ENCODE measurements at places on chromosomes 11 and 22. TPM values are rescaled to one million over a fixed set of nuclear protein-coding genes. Genes with fewer than 3 reads are reported as not detected.
A peak's percentile ranks its signal among the peaks of the same experiment; 100 is the strongest.

Gene RASD2
- 0.07 TPM for total RNA-seq

GRCh38 chr11:92082652-92083051, 142.0 kb upstream of the FAT3 start:
- H3K4me1 ChIP-seq = no peaks in the 10 kb centered on the region
- H3K4me3 ChIP-seq = no peak overlapping the region
- DNase-seq = no peak
- H3K27ac ChIP-seq = no peak overlapping the region

DNA sequence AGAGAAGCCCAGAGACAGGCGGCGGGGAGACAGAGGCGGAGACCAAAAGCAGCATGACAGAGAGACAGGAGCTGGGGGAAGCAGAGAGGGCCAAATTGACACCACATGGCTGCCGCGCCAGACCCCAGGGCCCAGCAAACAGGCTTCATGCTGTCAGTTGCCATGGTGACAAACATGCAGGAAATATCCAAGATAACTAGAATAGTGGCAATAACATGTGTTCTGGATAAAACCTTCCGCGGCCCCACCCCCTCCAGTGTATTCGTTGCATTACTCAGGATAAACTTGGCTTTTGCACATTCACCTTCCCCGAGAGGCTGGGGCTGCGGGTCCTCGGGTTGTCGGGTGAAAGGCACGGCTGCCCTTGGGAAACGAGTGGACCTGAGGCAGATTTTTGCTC, 49.9 kb upstream of the CDON start:
- H3K27me3 ChIP-seq = peaks cover 5% of the 10 kb centered on the region
- no peaks in the 10 kb centered on the region for H3K36me3 ChIP-seq

Gene DSCAML1
- 2.1 TPM for total RNA-seq

DNA sequence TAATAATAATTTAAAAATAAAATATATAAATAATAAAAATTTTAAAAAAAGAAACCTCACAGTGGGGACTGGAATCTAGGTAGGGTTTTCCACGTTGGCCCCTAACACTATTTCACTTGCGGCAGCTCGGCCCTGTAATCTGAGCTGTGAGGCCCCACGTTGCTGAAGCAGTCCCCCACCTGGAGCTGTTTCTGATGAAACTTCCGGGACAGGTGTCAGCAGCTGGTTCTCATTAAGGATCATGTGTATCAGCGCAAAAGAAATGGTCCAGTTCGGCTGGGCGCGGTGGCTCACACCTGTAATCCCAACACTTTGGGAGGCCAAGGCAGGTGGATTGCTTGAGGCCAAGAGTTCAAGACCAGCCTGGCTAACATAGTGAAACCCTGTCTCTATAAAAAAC, 17.3 kb downstream of the RHOD start:
- peaks cover 5% of the 10 kb centered on the region for H3K4me1 ChIP-seq
- no peak overlapping the region for H3K27ac ChIP-seq
- peaks cover 2% of the 10 kb centered on the region for H3K36me3 ChIP-seq

Gene NDUFV1
- 150 TPM for total RNA-seq

DNA sequence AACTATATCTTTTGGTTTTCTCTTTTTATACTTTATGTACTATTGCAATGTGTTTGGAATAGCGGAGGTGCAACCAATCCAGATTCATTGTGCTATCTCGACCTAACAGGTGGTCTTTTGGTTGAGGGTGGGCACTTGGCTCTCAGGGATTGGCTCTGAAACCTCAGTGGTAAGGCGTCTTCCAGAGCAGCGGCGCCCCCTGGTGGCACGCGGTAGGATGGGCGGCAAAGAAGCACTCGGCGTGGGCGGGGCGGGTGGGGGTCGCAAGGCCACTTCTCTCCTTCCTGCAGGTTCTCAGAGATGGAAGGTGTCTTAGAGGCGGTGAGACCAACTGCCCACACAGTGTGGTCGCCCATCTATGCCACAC, 19.2 kb upstream of the PLET1 start:
- H3K36me3 ChIP-seq = no peaks in the 10 kb centered on the region
- H3K4me1 ChIP-seq = peaks cover 3% of the 10 kb centered on the region

GRCh38 chr11:125976156-125976555, 30.3 kb downstream of the VSIG10L2 start:
- DNase-seq = no peak
- H3K27me3 ChIP-seq = no peaks in the 10 kb centered on the region
- no peaks in the 10 kb centered on the region for H3K36me3 ChIP-seq

DNA sequence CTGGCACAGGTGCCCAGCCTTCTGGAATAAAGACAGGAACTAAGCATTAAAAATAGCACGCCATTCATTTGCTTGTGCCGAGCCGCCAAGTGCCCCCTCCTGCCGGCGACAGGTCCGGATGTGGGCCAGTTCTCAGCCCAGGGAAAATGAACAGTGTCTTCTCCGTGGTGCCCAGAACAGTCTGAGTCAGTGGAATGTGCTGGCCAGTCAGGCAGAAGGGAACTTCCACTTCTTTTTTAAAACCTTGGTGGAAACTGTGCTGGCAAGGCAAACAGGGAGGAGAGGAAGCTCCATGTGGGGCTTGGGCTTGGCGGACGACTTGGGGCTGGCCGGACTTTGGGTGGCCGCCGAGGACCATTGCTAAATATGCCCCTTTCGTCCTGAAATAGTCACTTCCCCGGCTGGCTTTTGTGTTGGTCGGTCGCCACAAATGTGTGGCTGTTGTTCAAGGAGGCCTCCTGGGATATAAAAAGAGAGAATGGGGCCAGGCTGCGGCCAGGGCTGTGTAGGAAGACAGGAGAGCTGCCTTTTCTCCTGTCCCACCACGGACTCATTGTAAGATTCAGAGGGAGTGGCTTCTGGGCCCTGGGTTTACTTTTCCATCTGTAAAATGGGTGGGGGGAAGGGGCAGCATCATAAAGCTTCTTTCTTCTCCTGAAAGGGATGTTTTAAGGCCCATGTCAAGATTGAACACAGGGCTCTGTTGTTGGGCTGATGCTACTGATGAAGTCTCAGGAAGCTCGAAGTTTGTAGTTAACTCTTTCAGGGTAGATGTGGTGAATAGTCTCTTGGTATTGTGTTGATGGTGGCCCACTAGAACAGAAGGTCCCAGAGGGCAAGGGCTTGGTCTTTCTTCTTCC, 101.0 kb downstream of the PTPRJ start:
- H3K27me3 ChIP-seq = no peaks in the 10 kb centered on the region
- H3K27ac ChIP-seq = no peak overlapping the region
- no peak overlapping the region for H3K4me3 ChIP-seq
- DNase-seq = no peak
- peaks cover 2% of the 10 kb centered on the region for H3K36me3 ChIP-seq

GRCh38 chr11:13343067-13343466, 65.5 kb downstream of the BMAL1 start:
- peaks cover 6% of the 10 kb centered on the region for H3K27me3 ChIP-seq
- no peaks in the 10 kb centered on the region for H3K36me3 ChIP-seq
- H3K4me3 ChIP-seq = no peak overlapping the region
- DNase-seq = no peak

DNA sequence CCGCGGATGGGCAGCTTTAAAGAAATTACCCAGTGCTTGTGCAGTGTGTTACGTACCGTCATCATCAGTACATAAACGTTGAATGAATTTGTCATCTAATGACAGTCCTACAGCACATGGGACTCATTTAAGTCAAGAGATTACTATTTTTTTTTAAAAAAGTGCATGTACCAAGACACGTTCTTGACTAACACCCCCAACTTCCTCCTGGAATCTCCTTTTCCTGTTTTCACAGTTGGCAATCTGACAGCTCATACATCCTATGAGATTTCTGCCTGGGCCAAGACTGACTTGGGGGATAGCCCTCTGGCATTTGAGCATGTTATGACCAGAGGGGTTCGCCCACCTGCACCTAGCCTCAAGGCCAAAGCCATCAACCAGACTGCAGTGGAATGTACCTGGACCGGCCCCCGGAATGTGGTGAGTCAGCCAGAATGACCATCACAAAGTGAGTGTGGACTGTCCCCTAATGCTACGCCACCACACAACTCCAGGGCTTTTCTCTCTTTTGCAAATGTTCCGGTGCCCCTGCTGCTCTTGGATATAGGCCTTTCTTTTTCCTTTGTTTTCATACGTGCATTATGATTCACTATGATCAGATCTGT, 162.0 kb upstream of the SORL1-AS1 start:
- H3K4me1 ChIP-seq = no peaks in the 10 kb centered on the region
- H3K27me3 ChIP-seq = no peaks in the 10 kb centered on the region
- peaks cover 29% of the 10 kb centered on the region for H3K36me3 ChIP-seq
- no peak overlapping the region for H3K4me3 ChIP-seq
- no peak overlapping the region for H3K27ac ChIP-seq

Gene SOX10
- 0.95 TPM for total RNA-seq

GRCh38 chr11:65719871-65720210, 757 bp downstream of the RNASEH2C start:
- DNase-seq = no peak
- H3K4me1 ChIP-seq = peaks cover 13% of the 10 kb centered on the region
- H3K27ac ChIP-seq = peak overlapping the region; percentile 62
- H3K4me3 ChIP-seq = peak overlapping the region; percentile 85
- H3K36me3 ChIP-seq = peaks cover 12% of the 10 kb centered on the region
- peaks cover 1% of the 10 kb centered on the region for H3K27me3 ChIP-seq

DNA sequence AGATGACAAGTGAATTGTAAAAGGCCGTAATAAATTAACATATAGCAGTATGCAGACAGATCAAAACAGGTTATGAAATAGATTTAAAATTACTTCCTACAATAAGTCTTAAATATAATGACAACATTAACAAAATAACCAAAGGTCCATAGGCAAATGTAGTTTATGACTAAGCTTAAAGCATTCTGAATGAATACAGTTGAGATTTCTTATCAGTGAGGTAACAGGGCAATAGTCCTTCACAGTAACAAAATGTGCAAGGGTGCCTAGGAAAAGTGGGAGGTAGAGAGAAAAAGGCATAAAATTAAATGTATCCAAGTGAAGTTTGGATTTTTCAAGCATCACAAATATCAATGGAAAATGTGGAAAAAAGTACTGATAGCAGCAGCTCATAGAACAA, 20.9 kb upstream of the P4HA3 start:
- H3K4me3 ChIP-seq = no peak overlapping the region
- peaks cover 17% of the 10 kb centered on the region for H3K36me3 ChIP-seq
- no peaks in the 10 kb centered on the region for H3K27me3 ChIP-seq
- H3K4me1 ChIP-seq = peaks cover 4% of the 10 kb centered on the region
- no peak for DNase-seq

GRCh38 chr11:2390725-2391151, 9.8 kb upstream of the TSSC4 start:
- DNase-seq = no peak
- no peaks in the 10 kb centered on the region for H3K27me3 ChIP-seq

DNA sequence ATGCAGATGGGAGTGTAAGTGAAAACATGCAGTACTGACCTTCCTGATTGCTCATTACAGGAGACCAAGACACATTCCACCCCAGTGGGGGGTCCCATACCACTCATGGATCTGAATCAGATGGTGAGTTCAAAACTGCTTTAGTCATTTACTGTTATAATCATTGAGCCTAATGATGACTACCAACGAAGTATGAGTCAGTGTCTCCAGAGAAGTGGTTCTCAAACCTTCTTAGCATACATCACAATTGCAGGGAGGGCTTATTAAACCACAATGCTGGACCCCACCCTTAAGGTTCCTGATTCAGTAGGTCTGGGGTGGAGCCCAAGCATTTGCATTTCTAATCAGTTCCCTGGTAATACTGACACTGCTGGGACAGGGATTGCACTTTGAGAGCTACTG, 75.8 kb downstream of the CD44 start:
- H3K4me3 ChIP-seq = no peak overlapping the region
- H3K27me3 ChIP-seq = peaks cover 7% of the 10 kb centered on the region
- DNase-seq = no peak
- H3K36me3 ChIP-seq = no peaks in the 10 kb centered on the region

GRCh38 chr11:110311783-110312579, 15.6 kb upstream of the RDX start:
- H3K27ac ChIP-seq = peak overlapping the region; percentile 67
- H3K27me3 ChIP-seq = peaks cover 35% of the 10 kb centered on the region
- peaks cover 23% of the 10 kb centered on the region for H3K4me1 ChIP-seq
- DNase-seq = no peak

DNA sequence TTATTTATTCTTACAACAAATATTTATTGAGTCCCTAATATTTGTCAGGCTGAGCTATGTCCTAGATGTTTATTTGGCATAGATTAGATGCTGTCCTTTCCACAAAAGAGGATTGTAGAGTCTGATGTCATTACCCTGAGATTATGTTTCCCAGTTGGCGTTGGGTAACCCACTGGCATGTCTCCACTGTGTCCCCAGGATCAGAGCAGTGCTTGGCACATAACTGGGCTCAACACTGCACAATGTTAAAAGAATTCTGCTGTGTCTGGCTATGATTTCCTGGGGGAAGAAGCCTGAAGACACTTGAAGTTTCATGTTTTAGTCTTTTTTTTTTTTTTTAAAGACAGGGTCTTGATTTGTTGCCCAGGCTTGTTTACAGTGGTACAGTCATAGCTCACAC, 4.0 kb downstream of the RCN1 start:
- no peaks in the 10 kb centered on the region for H3K27me3 ChIP-seq

- no peaks in the 10 kb centered on the region for H3K36me3 ChIP-seq
- no peaks in the 10 kb centered on the region for H3K4me1 ChIP-seq
- H3K4me3 ChIP-seq = no peak overlapping the region
- H3K27ac ChIP-seq = no peak overlapping the region
- DNase-seq = peak; percentile 78
Measured at GRCh38 chr11:78645226-78646202, 70.8 kb upstream of the NARS2 start.

Gene VSIG10L2
- total RNA-seq = not detected

Gene OR56A5
- not detected for total RNA-seq

GRCh38 chr11:27642954-27643353, 57.3 kb downstream of the BDNF start:
- no peak overlapping the region for H3K4me3 ChIP-seq
- H3K36me3 ChIP-seq = no peaks in the 10 kb centered on the region
- H3K27me3 ChIP-seq = no peaks in the 10 kb centered on the region
- no peaks in the 10 kb centered on the region for H3K4me1 ChIP-seq
- H3K27ac ChIP-seq = no peak overlapping the region

DNA sequence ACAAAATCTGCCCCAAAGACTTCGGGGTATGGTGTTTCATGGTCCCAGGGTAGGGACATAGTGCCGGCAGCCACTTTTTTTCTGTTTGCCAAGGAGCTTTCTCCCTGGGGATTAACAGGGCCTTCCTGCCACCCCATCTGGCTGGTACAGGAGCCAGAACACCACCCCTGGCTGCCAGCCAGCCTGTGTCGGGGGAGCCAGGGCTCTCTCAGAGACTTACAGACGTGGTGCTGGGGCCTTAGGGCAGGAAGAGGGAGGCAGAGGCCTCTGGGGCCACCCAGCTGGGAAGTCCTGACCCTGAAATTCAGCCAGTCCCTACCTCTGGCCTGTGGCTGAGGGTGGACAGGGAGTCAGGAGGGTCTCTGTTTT, 52.4 kb upstream of the CDON start:
- H3K4me3 ChIP-seq = no peak overlapping the region
- peaks cover 22% of the 10 kb centered on the region for H3K4me1 ChIP-seq
- peaks cover 5% of the 10 kb centered on the region for H3K27me3 ChIP-seq

Gene TRIM48
- total RNA-seq = not detected

GRCh38 chr22:41491374-41492100, 22.6 kb downstream of the ACO2 start:
- H3K36me3 ChIP-seq = no peaks in the 10 kb centered on the region
- DNase-seq = no peak
- H3K4me3 ChIP-seq = no peak overlapping the region
- H3K4me1 ChIP-seq = peaks cover 8% of the 10 kb centered on the region

Gene BBS1
- 75.4 TPM for total RNA-seq

- DNase-seq = no peak
- H3K4me3 ChIP-seq = peak overlapping the region; percentile 70
- H3K27me3 ChIP-seq = peaks cover 63% of the 10 kb centered on the region
- no peak overlapping the region for H3K27ac ChIP-seq
- H3K4me1 ChIP-seq = peaks cover 7% of the 10 kb centered on the region
Measured at GRCh38 chr11:124717421-124717785, 22.3 kb upstream of the NRGN start.
